ENCODE measurements at places on chromosomes 1 and 21.

- DNase-seq: no peak
These were observed 13.6 kb downstream of the INSRR start for GRCh38 chr1:156845055-156845952.

GRCh38 chr1:33085332-33085731, 4.4 kb downstream of the AZIN2 start:
- DNase-seq: no peak

GRCh38 chr21:41932576-41933312, 21.1 kb downstream of the C2CD2 start:
- no peak for DNase-seq

DNA sequence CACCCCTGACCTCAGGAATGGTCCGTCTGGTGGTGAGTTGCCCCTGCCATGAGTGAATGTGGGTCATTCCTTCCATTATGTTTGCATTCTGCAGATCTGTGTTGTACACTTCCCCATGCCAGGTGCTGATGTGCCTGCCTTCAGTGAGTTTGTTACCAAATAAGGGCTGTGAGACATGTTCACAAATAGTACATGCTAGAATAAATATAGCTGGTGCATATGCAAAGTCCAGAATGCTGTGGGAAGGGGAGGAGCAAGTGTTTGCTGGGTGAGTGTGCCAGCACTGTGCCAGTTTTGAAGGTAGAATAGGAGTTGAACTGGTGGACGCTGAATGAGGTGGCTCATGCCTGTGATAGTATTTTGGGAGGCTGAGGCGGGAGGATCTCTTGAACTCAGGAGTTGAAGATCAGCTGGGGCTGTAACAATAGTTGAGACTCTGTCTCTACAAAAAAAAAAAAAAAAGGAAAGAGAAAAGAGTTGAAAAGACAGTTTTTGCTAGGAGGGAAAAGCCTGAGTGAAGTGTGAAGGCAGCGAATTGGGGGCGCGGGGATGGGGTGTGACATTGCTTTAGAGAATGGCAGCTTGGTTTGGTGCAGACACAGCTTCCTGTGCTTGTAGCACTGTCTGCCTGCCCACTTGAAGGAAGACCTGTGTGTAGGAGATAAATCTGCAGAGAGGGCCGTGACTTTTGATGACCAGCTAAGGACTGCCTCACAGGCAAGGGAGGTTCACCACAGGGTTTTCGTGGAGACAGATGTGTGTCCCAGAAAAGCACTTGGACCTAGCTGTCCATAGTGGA, 61.1 kb downstream of the LGR6 start:
- no peak for DNase-seq

DNA sequence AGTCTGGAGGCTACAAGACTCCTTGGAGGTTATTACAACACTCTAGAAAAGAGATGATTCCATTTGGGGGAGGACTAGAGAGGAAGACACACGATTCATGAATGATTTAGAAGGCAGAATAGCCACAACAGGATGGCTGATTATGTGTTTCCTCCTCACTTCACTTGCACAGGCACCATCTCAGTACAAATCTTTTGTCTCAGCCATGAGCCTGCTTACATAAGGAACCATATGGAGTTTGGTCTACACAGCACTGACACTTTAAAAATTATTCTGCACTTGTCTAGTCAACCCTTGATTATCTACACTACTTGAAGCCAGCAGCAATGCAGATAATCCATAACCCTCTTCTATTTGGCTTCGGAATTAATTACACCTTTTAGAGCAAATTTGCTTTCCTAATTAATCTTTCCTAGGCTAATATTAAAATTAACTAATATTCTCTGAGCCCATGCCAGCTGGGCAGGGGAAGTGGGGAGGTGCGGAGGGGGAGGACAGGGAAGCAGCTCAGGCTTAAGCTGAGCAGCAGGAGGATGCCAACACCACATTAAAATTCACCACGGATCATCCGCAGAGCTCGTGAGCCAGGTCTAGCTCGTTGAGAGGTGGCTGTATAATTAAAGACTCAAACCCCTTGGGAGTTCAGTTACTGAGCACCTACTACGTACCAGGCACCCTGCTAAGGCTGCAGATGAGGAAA, 3.2 kb upstream of the LEMD1 start:
- no peak for DNase-seq
